RPMI7951 (cell line): ENCODE measurements at places on chromosomes 3 and 15. TPM values are rescaled to one million over a fixed set of nuclear protein-coding genes. Genes with fewer than 3 reads are reported as not detected.

Gene MITF
- total RNA-seq = 4.0 and 4.3 TPM in 2 replicates

Gene CCR8
- total RNA-seq = not detected in 2 replicates

Gene SERINC4
- total RNA-seq = not detected in 2 replicates

Gene ACAN
- 0.78 and 0.96 TPM in 2 replicates for total RNA-seq

Gene SPATA12
- 0.39 TPM in 1 of 2 replicates, not detected in the other for total RNA-seq

Gene DUOXA1
- not detected in 2 replicates for total RNA-seq

Gene ARPC4
- total RNA-seq = 254 and 426 TPM in 2 replicates

Gene EMC7
- 55.7 and 68.5 TPM in 2 replicates for total RNA-seq

GRCh38 chr3:193640165-193640715 is 47.2 kb downstream of the OPA1 start:
- no peak for DNase-seq

DNA sequence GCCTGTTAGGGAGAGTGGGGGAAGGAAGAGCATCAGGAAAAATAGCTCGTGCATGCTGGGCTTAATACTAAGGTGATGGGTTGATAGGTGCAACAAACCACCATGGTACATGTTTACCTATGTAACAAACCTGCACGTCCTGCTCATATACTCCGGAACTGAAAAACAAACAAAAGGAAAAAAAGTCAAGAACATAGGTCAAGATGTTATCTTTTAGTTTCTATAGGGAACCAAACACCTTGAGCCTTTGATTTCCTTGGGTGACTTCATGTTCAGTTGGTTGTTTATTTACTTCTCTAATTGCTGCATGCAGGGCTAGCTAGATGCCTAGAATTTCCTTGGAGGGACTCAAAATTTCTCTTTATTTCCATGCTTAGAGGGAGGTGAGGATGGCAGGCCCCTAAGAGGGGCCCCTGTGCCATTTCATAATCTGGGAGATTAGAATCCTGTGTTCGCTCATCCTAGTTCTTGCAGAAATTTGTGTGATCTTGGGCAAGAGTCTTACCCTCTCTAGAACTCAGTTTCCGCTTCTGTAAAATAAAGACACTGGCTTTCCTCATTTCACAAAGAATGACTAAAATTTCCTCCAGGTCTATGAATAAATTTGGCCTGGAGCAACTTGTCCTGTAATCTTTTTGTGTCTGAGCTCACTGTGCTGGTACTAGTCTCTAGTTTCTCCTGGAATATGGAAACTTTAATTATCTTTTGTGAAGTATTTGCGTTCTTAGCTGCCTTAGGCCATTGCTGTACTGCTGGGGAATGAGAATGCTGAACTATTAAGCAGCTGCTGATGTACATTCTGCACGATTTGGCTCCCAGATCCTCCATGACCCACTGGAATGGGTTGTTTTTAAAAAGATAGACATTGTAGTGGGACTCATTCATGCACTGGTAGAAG is 457.5 kb downstream of the EDEM1 start:
- no peak for DNase-seq

DNA sequence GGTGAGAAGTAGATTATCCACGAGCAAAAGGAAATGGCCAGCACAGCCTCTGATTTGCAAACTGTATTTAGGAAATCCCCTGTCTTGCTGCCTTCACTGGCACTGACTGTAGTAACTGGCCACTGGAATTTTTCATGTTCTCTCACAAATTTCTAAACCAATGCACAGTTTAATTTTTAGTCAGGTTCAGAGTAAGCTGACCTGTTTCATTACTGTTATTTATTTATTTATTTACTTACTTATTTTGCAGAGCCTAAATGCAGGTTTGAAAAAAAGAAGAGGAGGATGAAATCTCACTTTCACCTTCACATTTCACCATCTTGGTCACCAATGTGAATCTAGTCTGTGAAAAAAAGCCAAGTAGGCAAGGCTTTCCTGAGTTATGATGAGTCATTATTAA is 291.0 kb downstream of the PLOD2 start:
- DNase-seq = no peak

- peak; percentile 20 for DNase-seq
These were observed 985 bp downstream of the VPS13C start for GRCh38 chr15:62059108-62059815.

- DNase-seq = no peak
These were observed 40.5 kb upstream of the CDV3 start for GRCh38 chr3:133532951-133533350.

- DNase-seq = no peak
These were observed 288.0 kb upstream of the TLE3 start for GRCh38 chr15:70385711-70386110.

GRCh38 chr3:134350861-134351311 is 23.4 kb downstream of the AMOTL2 start:
- DNase-seq = no peak

DNA sequence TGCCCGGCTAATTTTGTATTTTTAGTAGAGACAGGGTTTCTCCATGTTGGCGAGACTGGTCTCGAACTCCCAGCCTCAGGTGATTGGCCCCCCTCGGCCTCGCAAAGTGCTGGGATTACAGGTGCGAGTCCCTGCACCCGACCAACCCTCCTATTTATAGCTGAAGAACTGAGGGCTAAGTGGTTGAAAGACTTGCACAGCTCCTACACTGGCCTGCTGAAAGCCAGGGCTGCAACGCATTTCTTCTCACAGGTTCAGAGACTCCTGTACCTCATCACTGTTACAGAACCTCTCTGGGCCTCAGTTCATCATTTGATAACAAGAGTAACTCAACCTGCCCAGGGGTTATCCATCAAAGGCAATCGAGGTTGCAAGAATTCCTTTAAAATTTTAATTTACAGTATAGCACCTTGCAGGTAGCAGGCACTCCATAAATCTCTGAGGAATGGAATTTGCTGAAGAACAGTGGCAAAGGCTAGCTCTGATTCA is 626.5 kb upstream of the TBL1XR1 start:
- DNase-seq = no peak

DNA sequence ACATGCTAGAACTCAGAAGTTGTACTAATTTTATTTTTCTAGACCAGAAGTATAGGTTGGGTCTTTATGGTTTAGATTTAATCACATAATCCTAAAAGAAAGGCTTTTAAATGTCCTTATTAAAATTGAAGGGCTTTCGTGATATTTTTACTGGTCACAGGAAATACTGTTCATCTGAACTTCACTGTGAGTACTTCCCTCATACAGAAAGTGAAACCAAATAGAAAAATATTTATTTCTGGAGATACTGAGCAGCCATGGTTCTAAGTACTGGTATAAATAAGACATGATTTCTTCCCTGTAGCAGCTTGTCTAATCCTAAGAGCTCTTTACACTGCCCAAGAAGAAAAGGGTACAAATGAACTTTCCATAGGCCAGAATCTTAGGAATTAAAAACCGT is 2.0 kb downstream of the SNRK start:
- peak; percentile 42 for DNase-seq

DNA sequence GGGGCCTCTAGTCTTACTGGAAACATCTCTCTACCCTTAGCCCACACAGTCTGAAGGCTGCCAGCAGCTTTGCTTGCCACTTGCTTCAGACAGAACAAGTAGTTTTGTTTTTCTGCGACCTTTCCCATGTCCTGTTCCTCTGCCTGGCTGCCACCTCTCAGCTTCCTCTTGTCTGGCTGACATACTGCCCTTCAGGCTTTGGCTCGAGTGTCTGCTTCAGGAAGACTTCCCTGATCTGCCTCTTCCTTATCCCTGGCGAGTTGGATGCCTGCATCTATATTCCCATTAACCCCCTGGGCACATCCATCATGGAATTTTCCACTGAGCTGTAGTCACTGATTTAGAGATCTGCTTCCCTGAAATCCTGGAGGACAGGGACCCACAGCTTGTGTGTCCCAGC is 25.1 kb upstream of the CPNE9 start:
- no peak for DNase-seq

- no peak for DNase-seq
These were observed 44.2 kb downstream of the ACAD9 start for GRCh38 chr3:128923576-128923975.

DNA sequence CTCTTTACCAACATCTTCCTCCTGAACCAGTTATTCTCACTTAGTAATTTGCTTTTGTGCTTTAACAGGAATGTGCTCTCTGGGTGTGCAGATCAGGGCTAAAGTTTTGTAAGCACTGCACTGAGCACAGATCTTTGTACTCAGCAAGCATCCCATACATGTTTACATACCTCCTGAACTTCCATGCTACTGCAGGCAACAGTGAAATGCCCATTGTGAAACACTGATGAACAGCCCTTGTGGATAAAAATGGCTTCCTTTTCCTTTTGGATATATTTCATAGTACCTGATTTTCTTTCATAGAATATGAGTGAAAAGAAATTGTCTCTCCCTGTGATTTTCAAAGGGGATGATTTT is 855.9 kb downstream of the MCTP2 start:
- no peak for DNase-seq

DNA sequence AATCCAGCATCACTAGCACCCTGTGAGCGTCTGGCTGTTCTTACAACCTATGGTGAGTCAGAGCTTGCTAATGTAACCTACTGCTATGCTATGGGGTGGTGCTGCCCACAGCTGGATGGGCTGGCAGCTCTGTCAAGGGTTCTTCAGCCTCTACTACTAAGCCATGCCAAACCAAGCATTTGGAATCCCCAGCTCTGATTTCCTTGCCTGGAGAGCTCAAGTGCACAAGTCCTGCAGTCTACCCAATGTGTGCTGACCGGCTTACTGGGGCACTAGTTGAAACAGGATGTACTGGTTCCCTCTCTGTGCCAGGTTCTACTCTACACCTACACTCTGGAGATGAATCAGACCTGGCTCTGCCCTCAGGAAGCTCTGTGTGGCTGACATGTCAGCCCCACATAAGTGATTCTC is 4.2 kb downstream of the TEX264 start:
- peak; percentile 74 for DNase-seq

DNA sequence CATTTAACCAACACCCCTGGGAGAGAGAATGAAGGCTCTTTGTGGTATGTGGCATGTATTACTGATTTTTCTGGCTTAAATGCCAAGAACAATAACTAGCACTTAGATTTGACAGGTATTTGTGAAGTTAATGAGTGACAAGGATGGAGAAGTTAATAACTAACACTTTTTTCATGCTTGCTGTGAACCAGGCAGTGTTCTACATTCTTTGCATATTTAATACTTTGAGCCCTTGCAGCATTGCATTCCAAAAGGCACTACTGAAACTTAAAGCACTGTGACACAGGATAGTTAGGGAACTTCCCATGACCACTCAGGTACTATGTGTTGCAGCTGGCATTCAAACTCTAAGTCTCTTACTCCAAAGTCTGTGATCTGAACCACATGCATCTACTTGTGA is 650.6 kb downstream of the ZPLD1 start:
- no peak for DNase-seq

- no peak for DNase-seq
These were observed 436.2 kb downstream of the OCA2 start for GRCh38 chr15:27662892-27663291.

DNA sequence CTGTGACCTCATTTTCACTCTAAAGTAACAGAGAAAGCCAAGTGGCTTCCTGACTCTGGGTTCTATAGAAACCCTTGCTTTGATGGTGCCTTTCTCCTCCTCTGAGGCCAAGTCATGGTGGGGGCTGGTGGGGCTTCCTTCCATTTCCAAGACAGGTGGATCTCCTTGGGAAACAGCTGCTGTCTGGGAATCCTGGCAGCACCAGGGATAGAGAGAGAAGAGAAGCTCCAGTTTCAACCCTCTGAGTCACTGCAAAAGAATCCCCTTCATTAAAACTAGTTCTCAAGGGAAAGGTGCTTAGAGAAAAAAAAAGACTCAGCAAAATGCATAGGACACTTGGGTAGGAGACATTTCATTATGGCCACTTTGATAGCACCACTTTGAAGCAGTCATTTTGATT is 614.4 kb downstream of the FHIT start:
- DNase-seq = peak; percentile 17
